CD4-positive, alpha-beta T cell treated with Interleukin-12 subunit alpha and Interleukin-12 subunit beta, for 1 hour (primary cell): ENCODE measurements at places on chromosomes 3 and 15.

DNA sequence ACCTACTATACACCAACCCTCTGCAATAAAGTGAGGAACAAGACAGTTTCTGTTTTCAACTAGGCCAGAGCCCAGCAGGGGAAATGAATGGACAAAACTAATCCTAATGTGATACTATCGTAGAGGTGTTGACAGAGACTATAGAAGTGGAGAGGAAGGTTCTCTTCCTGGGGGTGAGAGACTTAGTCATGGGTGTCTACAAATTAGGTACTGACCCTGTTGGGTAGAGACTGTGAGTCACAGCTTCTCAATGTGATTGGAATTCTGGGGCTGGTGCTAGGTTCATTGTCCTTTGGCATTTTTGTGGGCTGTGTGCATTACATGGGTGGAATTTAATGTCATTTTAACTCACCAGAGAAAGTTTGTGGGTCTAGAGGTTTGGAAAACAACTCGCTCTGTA lies 79.3 kb downstream of the ADAMTSL3 start:
- no peak for DNase-seq

GRCh38 chr15:43896543-43896942 lies 69.7 kb downstream of the WDR76 start:
- DNase-seq = no peak

DNA sequence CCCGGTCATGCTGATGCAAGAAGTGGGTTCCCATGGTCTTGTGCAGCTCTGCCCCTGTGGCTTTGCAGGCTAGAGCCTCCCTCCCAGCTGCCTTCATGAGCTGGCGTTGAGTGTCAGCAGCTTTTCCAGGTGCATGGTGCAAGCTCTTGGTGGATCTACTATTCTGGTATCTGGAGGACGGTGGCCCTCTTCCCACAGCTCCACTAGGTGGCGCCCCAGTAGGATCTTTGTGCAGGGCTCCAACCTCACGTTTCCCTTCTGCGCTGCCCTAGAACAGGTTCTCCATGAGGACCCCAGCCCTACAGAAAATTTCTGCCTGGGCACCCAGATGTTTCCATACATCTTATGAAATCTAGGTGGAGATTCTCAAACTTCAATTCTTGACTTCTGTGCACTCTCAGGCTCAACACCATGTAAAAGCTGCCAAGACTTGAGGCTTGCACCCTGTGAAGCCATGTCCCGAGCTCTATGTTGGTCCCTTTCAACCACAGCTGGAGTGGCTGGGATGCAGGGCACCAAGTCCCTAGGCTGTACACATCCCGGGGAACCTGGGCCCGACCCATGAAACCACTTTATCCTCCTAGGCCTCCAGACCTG lies 238.4 kb upstream of the MDFIC2 start:
- DNase-seq = peak; percentile 70

- DNase-seq = no peak
Observed at GRCh38 chr3:64809086-64809485, 121.3 kb upstream of the ADAMTS9 start.

DNA sequence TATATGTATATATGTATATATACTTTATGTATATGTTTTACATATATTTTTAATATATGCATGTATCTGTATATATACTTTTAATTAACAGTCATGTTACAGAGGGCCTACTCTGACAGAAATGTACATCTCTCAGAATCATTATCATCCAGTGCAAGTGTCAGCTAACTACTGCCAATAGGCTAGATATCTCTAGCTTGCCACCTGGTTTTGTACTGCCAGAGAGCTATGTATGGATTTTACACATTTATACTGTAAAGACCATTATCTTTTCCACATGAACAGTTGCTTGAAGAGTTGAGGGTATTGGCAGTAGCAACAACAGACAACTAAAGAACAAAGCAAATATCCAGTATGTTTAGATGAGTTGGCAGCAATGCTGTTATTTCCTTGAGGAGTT lies 99.7 kb upstream of the VGLL3 start:
- no peak for DNase-seq

DNA sequence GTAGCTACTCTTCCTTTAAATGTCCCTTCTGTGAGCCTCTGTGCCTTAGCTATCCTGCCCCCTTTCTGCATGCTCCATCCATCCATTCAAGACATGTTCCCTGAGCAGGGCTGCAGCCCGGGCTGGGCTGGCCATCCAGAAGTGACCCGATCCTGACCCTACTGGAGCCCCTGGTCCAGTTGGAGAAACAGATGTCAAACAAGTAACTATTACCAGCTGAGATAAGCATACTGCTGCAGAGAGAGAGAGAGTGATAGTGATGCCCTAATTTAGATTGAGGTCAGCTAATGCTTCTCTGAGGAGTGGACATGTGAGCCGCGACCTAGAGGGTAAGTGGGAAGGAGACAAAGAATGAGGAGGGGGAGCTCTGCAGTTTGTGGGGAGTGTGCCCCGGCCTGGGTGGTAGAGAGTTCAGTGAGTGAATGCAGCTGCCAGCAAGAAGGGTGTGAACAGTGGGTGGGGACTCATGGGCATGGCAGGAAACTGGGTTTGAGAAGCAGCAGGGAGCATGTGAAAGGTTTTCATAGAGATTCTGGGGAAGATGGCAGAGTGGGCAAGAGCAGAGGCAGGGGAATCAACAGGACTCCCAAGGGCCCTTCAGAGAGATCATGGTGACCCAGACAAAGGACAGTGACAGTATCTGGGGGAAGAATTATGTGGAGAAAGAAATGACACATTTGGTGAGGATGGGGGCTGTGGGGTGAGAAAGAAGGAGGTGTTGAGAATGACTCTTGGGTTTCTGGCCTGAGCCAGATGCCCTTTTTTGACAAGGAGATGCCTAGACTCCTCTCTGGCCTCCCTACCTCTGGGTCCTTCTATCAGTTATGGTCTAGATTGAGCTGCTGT lies 44.9 kb downstream of the CHCHD6 start:
- no peak for DNase-seq

DNA sequence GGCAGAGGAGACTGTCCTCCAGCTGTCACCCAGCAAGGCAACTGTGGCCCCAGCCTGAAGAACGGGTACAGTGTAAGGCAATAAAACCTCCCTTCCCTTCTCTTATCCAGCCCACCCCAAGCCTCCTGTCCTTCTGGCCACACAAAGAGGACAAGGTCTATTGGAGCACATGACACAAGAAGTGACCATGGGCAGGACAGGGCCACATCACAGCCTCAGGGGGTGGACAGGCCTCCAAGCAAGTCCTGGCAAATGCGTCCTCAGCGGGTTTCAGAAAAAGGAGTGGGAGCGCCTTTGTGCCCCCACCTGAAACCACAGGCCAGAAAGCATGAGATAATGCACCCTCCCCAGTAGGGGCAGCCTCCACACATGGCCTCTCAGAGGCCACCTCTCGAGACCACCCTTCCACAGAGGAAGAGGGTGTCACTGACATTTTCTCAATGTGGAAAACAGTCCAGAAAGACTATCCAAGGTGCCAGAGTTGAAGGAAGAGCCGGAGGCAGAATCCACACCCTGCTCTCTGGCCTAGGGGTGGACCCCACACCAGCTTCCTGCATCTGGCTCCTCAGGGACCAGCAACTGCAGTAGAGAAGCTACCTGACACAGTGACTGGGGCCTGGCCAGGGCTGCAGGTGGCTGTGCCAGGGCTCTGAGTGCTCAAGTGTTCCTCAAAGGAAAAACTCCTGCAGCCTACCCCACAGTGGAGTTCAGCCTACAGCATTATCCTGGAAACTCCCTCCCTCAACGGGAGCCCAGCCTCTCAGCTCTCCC lies 43.9 kb downstream of the CCDC12 start:
- DNase-seq = no peak

GRCh38 chr3:492586-493316 lies 296.2 kb downstream of the CHL1 start:
- DNase-seq = no peak

DNA sequence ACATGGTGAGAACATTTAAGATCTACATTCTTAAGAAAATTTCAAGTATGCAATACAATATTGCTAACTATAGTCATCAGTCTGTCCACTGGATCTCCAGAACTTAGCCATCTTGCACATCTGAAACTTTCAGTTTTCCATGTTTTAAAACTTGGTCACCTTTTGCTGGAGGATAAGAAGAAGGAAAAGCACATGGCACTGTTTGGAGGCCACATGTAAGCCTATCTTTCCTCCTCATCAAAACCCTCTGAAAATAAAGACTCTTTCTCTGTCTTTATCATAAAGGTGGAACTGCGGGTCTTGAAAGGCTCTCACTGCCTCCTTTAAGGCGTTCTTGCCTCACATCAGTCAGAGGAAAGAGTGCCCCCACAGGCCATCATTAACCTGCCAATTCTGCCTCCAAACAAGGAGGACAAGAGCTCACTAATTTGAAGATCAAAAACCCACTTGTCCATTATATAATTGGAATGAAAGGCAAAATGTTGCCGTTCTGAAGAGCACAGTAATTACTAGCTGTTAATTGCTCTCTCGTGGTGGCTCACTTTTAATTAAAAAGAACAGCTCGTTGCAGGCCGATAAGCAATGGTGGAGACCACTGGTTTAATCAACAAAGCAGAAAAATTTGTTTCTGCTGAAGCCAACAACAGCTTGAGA lies 157.8 kb downstream of the MECOM start:
- no peak for DNase-seq

GRCh38 chr15:99455789-99456160 lies 110.0 kb upstream of the MEF2A start:
- DNase-seq = no peak

DNA sequence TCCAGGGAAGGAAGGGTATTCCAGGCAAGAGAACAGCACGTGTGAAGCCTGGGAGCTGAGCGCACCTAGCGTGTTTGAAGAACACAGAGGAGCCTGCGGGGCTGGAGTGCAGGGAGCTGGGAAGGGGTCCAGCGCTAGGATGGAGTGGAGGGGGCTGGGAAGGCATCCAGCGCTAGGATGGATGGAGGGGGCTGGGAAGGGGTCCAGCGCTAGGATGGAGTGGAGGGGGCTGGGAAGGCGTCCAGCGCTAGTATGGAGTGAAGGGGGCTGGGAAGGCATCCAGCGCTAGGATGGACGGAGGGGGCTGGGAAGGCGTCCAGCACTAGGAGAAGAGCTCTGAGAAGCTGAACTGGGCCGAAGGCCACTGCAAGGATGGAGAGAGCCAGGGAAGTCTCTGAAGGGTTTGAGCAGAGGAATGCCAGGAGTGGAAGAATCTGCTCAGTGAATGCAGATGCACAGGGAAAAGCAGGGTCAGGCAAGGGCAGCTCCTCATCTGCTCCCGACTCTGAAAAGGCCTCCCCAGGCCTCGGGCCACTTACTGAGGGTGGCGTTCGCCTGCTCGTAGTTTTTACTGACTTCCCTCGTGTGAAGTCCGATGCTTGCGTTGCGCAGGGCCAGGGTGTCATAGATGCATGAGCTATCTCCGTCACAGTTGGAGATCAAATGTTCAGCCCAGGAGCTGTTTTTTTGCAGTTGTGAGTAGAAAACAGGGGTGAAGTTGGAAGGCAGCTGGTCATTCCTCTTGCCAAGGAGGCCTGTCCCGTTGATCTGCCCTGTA lies 39.8 kb downstream of the MUC20 start:
- no peak for DNase-seq

DNA sequence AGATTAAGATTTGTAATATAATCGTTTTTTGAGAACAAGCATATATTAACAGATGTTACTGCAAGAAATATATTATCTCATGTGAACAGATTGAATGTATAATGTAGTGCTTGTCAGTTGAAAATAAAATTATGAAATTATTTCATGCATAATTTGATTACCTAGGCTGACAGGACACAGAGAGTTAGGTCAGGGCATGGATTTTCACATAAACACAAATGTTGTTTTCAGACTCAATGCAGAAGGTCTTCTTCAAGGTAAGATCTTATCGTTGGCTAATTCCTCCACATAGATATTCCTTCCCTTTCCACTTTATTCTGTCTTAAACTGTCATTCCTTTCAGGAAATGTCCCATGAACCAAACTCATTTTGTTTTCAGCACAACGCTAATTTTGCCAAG lies 20.1 kb upstream of the TM4SF1 start:
- no peak for DNase-seq

DNA sequence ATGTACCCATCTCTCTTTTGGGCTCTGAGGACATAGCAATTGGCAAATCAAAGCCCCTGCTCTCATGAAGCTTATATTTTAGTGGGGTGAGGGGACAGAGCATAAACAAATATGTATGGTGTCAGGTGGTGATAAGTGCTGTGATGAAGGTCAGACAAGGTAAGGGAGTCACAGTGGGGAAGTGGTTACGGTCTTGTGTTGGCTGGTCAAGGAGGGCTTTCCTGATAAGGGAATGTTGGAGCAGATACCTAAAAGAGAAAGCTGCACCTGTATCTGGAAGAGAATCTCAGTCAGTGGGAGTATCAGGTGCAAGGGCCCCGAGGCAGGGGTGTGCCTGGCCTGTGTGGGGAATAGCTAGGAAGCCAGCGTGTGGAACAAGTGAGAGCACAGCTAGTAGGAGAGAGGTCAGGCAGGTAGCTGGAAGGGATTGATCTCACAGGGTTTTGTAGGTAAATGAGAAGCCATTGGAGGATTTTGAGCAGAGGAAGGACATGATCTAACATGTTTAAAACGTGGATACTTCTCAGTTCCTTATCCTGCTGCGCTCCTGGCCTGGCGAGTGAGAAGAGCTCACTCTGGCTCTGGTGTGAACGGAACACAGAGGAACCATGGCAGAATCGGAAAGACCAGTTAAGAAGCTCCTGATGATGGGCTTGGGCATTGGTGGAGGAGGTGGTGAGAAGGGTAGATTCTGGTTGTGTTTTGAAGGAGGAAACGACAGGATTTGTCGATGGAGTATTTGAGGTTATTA lies 35.5 kb downstream of the MRAS start:
- DNase-seq = no peak

DNA sequence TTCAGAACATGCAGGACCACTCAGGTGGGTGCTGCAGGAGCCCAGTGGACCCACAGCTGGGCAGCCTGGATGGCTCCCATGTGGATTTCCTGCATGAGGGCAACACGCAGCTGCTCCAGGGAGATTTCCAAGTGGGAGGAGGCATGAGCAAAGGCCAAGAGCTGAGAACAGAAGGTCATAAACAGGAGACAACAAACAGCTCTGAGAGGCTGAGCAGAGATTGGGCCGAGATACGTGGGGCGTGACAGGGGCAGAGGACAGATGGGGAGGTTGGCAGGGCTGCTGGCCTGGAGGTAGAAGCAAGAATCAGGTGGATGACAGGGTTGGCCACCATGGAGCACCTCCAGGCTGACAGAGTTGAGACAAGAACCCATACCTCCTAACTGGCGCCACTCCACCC lies 2.9 kb downstream of the PHGR1 start:
- no peak for DNase-seq

GRCh38 chr15:32979710-32980109 lies 214.8 kb downstream of the FMN1 start:
- DNase-seq = no peak

GRCh38 chr3:52679811-52680210 lies 5.9 kb downstream of the PBRM1 start:
- DNase-seq = no peak

DNA sequence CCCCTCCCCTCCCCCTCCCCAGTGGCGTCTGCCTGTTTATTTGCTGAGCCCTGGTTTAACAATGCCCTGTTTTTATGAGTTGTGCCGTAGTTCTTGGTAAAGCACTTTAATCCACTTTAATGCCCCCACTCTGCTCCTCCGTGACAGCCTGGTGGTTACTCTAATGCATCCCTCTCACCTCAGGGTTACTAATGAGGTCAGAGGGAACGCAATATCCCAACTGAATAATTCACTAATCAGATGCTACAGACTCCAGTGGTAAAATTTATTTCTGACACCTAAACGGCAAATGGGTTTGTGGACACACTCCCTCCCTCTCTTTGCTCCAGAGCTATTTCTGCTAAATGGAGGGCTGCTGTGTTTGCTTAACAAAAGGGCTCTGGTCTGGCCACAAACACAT lies 26.1 kb upstream of the NTRK3 start:
- DNase-seq = no peak

GRCh38 chr3:14823393-14823792 lies 4.6 kb downstream of the FGD5 start:
- DNase-seq = no peak

GRCh38 chr3:133455960-133456359 lies 56.1 kb downstream of the BFSP2 start:
- no peak for DNase-seq
